ENCODE measurements at places on chromosomes 5 and 9. TPM values are rescaled to one million over a fixed set of nuclear protein-coding genes. Genes with fewer than 3 reads are reported as not detected.
A peak's percentile ranks its signal among the peaks of the same experiment; 100 is the strongest.

DNA sequence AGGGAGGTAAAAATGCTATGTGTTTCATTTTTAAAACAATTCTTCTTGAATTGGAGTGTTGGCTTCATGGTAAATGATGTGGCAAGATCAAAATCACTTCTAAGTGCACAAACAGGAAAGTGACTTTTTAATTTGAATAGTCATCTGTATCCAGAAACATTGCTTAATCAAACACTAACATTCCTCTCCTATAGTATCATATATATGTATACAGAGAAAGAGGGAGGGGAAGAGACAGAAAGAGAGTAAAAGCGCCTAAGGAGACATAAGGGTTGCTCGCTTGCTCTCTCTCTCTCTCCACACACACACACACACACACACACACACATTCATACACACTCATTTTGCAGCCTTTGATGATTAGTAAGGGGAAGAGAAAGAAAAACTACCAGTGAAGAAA lies 95.4 kb upstream of the PRDM9 start:
- no peaks in the 10 kb centered on the region for H3K27me3 ChIP-seq
- no peaks in the 10 kb centered on the region for H3K4me1 ChIP-seq
- no peak overlapping the region for H3K27ac ChIP-seq
- no peak overlapping the region for H3K4me3 ChIP-seq
- no peaks in the 10 kb centered on the region for H3K36me3 ChIP-seq
- DNase-seq, result no peak

DNA sequence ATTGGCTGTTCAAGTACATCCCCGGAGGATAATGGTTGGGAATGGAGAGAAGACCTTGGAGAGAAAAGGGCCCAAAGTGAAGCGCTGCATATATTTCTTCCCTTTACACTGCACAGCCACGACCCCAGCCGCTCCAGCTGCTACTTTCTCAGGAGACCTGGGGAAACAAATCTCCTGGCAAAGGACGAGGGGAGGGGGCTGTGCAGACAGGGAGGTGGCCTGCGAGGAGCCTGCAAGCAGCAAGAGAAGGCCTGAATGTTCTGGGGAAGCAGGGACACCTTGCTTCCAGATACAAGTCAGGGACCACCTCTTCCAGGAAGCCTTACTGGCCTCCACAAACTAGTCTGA lies 739 bp upstream of the PDLIM4 start:
- H3K27me3 ChIP-seq, result no peaks in the 10 kb centered on the region
- peak overlapping the region; percentile 87 for H3K4me3 ChIP-seq
- H3K36me3 ChIP-seq, result no peaks in the 10 kb centered on the region
- DNase-seq, result no peak

LRRC26 gene
- 1.4 TPM for polyA plus RNA-seq

RASGRF2 gene
- under 0.01 TPM for polyA plus RNA-seq

- no peak overlapping the region for H3K27ac ChIP-seq
- H3K27me3 ChIP-seq, result no peaks in the 10 kb centered on the region
- H3K4me3 ChIP-seq, result no peak overlapping the region
- peaks cover 5% of the 10 kb centered on the region for H3K4me1 ChIP-seq
- peaks cover 5% of the 10 kb centered on the region for H3K36me3 ChIP-seq
- no peak for DNase-seq
These were observed 66.4 kb downstream of the ELL2 start for GRCh38 chr5:95895251-95895650.

FAM221B gene
- not detected for polyA plus RNA-seq

DNA sequence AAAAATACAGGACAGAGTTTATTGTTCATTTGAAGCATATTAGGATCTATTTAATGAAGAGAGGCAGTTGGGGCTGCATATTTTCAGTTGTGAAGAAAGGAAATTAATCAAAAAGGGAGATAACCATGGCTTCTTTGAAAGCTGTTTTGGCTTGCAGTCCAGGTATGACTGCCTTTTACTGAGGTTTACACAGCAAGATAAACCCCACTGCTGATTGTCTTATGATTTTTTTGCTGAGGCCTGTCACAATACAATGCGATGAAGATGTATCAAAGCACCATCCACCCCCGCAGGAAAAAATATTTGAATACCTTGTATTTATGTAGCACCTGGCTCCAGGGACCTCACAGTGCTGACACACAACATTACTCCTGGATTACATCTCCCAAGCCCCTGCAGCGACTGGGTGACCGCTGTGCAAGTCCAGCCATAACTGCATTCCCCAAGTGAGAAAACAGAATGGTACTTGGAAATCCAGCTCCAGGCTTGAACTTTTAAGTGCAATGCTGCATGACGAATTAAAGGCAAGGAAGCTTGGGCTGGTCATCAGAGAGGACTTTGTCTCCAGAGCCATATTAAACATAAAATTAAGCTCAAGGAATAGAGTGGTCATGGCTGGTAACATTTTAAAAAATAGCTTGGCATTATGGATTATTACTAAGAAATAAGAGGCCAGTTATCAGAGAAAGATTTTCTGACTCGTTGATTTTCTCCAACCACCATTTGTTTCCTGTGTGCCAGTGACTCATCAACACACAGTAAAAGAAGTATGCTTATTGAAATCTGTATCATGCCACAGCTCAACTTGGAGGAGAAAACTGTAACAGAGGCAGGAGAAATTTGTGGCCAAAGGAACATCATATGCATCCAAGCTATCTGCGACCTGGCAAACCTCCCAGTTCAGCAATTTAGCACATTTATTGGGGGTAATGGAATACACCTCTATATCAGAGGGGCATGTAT lies 374.2 kb downstream of the MAN2A1 start:
- no peak overlapping the region for H3K4me3 ChIP-seq
- no peaks in the 10 kb centered on the region for H3K27me3 ChIP-seq
- no peak overlapping the region for H3K27ac ChIP-seq
- no peak for DNase-seq
- H3K36me3 ChIP-seq, result no peaks in the 10 kb centered on the region
- H3K4me1 ChIP-seq, result no peaks in the 10 kb centered on the region

DNA sequence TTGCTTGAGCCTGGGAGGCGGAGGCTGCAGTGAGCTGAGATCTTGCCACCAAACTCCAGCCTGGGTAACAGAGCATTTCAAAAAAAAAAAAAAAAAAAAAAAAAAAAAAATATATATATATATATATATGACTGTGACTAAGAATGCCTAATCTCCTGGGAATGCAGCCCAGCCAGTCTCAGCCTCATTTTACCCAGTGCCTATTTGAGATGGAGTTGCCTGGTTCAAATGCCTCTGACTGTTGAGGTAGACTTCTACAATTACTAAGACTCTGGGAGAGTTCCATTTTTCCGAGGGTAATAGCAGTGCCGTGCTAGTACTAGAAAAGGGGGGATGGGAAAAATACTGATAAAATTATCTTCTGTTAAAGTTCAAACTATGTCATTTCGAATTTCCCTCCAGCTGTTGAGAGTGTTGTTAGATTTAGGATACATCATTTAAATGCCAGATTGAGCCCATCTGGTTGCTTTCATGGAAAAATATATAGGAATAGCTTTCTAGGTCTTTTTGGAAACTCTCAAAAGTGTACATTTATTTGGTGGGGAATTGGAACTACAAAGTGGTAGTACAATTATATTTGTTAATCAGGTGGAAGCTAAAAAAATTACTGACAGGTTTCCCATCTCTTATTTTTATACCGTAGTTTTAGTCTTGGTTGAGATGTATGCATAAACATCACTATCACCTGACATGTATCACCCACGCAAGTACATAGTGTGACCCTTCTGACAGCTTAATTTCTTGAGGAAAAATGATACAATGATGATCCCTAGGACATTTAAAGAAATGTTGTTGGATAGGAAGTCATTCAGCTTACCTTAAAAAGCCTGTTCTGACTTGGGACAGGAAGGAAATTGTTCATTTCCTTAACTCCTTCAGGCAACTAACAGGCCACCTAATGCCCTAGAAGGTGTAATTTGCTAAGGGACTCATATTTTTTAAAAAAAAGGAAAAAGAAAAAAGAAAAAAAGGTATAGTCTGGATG lies 214.9 kb downstream of the ADAMTSL1 start:
- no peak for DNase-seq
- no peak overlapping the region for H3K4me3 ChIP-seq
- H3K27ac ChIP-seq, result no peak overlapping the region
- H3K36me3 ChIP-seq, result no peaks in the 10 kb centered on the region

- peaks cover 8% of the 10 kb centered on the region for H3K4me1 ChIP-seq
- no peak overlapping the region for H3K27ac ChIP-seq
- no peak for DNase-seq
- no peak overlapping the region for H3K4me3 ChIP-seq
These were observed 91.1 kb downstream of the MRPS27 start for GRCh38 chr5:72228960-72229359.

DNA sequence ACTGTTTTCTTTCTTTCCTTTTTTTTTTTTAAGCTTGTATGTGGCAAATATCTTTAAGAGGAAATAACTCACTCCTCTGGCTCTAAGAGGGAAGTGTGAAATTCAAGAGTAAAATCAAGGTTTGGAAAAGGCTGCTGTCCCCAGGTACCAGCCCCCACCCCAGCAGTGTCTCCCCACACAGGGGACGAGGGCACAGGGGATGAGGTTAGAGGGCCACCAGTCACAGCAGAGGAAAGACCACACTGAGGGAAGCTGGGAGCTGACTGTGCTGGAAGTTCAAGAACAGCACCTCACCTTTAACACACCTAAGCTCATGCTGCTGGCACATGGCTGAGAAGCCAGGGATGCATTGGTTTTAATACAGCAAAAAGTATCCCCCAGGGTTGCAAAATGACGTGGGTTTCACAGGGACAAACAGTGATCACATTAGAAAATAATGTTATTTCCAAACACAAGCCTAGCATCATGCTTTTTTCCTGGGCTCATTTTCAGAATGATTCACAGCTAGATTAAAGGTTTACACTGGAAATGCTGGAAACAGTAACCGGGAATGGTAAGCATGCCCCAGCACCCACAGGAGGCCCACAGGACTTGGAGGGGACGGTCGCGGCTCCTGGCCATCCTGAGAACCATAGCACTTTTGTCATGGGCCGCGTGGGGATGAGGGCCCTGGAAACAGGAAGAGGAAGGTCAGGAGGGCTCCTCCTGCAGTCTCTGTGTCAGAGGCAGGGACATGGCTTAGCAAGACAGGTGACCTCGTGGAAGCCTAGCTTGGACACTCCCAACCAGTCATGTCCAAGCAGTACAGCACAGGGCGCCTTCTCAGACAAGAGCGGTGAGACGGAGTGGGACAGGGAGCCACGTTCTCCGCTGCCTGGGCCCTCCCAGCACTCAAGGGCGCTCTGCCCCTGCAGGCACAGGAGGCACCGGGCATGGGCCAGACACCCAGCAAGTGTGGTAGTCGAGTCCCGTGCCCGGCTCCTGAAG lies 6.9 kb downstream of the LPCAT1 start:
- DNase-seq, result peak; percentile 54
- H3K27ac ChIP-seq, result no peak overlapping the region
- H3K4me1 ChIP-seq, result peaks cover 8% of the 10 kb centered on the region

DNA sequence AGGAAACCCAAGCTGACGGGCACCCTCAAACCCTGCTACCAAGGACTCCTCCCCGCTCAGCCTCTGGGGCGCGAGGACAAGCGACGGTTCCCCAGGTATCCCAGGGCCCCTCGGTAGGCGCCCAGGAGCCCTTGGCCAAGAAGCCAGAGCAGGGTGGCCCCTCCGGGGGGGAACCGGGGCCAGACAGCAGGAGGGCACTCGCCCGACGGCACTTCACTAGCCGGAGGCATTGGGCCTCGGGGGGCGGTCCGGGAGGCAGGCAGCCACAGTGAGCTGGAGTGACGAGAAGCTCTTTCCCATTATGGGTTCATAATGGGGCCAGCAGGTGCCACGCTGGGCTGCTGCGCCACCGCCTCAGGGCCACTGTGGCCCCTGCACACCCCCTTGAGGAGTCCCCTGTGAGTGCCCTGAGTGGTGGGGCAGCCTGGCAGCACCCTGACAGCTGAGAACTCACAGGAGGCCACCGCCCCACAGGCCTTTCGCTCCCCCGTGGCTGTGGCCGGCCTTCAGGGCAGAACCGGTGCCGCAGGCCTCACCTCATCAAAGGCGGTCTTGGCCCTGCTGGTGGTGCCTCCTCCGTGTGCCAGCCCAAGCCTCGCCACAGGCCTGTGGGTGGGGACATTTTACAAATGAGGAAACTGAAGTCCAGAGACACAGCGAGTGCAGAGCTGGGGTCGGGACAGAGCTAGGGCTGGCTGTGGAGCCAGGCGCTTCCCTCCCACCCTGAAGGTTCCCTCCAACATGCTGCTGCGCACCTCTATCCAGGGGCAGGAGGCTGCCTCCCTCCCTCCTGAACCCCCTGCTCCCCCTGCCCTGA lies 68.7 kb downstream of the PSMB7 start:
- no peaks in the 10 kb centered on the region for H3K27me3 ChIP-seq
- H3K4me1 ChIP-seq, result peaks cover 19% of the 10 kb centered on the region
- no peak overlapping the region for H3K27ac ChIP-seq
- H3K4me3 ChIP-seq, result no peak overlapping the region
- peak; percentile 60 for DNase-seq
